ENCODE measurements at places on chromosomes 7 and 10. TPM values are rescaled to one million over a fixed set of nuclear protein-coding genes. Genes with fewer than 3 reads are reported as not detected.

The DPP6 gene
- not detected for total RNA-seq

DNA sequence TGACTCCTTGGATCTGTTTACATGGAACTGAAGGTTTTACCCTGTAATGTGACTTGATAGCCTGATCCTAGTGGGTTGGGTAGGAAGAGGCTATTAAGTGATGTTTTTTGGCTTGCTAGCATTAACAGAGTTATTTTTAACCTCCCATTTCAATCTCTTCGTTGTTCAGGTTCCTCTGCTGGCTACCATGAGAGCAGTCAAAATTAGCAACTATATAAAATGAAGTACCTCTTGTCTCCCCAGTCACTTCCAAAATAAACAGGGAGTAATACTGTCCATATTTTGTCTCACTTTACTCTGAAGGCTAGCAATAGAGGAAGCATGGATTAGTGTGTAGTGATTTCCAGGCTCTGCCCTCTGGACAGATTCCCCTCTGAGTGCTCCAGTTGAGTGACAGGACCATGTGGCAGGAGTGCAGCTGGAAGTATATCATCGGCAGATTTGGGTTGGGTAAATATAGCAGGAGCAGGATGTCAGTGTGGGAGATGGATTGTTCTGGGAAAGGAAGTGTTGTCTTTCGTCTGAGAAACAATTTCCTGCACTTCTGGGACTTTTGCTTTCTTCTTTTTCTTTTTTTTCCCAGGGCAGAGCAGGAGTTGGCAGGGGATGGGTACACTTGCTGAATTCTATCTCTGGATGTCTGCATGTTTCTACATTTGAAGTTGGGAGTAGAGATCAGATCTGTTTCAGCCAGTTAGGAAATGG is 35.2 kb downstream of the GBF1 start:
- H3K4me1 ChIP-seq, result peaks cover 60% of the 10 kb centered on the region
- peak overlapping the region; percentile 28 for H3K4me3 ChIP-seq
- H3K27me3 ChIP-seq, result no peaks in the 10 kb centered on the region
- peak overlapping the region; percentile 37 for H3K27ac ChIP-seq
- peaks cover 5% of the 10 kb centered on the region for H3K36me3 ChIP-seq
- no peak for DNase-seq

DNA sequence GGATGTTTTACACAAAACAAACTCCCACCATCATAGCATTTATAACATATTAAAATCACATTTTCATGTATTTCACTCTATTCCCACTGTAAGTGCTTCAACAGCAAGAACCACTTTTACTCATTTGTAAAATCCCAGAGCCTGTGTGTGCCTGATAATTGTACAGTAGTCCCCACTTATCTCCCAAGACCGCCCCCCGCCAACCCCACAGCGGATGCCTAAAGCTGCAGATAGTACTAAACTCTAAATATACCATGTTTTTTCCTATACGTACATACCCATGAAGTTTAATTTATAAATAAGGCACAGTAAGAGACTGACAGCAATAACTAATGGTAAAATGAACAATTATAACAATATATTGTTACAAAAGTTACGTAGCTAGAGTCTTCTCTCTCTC is 33.5 kb downstream of the EZH2 start:
- H3K27ac ChIP-seq, result no peak overlapping the region
- peaks cover 65% of the 10 kb centered on the region for H3K4me1 ChIP-seq
- no peaks in the 10 kb centered on the region for H3K27me3 ChIP-seq
- H3K36me3 ChIP-seq, result peaks cover 7% of the 10 kb centered on the region

The FAM25A gene
- total RNA-seq, result not detected

DNA sequence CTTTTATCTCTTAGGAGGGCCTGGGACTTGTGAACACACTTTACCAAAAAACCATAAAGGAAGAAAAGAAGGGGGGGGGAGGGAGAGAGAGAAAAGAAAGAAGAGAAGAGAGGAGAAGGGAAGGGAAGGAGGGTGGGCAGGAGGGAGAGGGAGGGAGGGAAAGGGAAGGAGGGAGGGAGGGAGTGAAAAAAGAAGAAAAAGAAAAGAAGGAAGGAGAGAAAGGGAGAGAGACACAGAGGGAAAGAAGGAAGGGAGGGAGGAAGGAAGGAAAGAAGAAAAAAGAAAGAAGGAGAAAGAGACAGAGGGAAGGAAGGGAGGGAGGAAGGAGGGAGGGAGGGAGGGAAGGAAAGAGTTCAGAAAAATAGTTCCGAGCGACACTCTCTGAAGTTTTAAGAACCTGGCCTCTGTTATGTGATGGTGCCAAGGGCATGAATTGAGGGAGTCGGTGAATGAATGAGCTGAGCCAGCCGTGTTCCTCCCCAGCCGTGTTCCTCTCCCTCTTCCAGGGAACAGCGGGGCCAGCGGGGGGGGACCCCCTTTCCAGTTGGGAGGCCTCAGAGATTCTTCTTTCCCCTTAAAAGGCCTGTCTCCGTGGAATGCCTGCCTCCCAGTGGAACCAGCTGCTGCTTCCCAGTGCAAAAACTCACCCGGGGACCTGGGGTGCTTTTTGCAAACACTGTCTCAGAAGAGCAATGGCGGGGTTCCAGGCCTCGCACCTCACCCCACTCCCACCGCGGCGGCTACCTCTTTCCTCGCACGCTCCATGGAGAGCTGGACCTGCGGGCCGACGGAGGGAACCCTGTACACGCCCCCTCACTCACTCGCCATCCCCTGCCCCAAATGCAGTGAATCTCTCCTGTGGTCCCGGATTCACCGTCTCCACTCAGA is 84.1 kb downstream of the FOXL3 start:
- no peak for DNase-seq
- H3K4me1 ChIP-seq, result no peaks in the 10 kb centered on the region
- no peaks in the 10 kb centered on the region for H3K36me3 ChIP-seq
- H3K27me3 ChIP-seq, result peaks cover 2% of the 10 kb centered on the region

The TMEM130 gene
- total RNA-seq, result 0.42 TPM

The GPR141 gene
- total RNA-seq, result not detected

GRCh38 chr7:6154542-6155404 is 117.7 kb downstream of the CYTH3 start:
- no peaks in the 10 kb centered on the region for H3K4me1 ChIP-seq
- no peak overlapping the region for H3K27ac ChIP-seq
- no peak overlapping the region for H3K4me3 ChIP-seq
- peaks cover 40% of the 10 kb centered on the region for H3K36me3 ChIP-seq
- H3K27me3 ChIP-seq, result no peaks in the 10 kb centered on the region
- DNase-seq, result no peak

DNA sequence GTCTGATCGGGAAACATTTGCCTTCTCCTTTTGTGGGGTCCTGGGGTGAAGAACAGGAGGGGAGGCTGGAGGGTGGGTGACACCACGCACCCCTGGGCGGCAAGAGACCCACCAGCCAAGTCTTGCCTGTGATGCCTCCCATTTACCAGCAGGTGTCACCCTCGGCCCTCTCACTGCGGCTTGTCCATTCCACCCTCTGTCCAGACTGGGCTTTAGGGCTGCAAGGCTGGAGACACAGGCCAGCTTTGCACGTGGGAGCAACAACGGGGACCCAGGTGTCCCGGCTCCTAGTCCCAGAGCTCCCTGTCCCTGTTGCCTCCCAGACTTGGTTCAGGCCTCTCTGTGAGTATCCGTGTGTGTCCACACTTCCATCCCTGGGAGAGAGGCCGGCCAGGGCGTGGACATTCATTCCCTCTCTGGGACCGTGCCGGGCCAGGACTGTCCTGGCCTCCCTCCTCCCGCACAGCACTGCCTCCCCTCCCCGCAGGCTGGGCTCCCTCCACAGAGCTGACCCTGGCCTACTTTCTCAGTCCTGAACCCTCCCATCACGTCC is 36.2 kb upstream of the GTF2IRD1 start:
- no peak overlapping the region for H3K27ac ChIP-seq
- DNase-seq, result peak; percentile 26
- no peaks in the 10 kb centered on the region for H3K4me1 ChIP-seq
- H3K27me3 ChIP-seq, result peaks cover 6% of the 10 kb centered on the region
- no peak overlapping the region for H3K4me3 ChIP-seq
- no peaks in the 10 kb centered on the region for H3K36me3 ChIP-seq

The AKR1C8 gene
- total RNA-seq, result 0.22 TPM

DNA sequence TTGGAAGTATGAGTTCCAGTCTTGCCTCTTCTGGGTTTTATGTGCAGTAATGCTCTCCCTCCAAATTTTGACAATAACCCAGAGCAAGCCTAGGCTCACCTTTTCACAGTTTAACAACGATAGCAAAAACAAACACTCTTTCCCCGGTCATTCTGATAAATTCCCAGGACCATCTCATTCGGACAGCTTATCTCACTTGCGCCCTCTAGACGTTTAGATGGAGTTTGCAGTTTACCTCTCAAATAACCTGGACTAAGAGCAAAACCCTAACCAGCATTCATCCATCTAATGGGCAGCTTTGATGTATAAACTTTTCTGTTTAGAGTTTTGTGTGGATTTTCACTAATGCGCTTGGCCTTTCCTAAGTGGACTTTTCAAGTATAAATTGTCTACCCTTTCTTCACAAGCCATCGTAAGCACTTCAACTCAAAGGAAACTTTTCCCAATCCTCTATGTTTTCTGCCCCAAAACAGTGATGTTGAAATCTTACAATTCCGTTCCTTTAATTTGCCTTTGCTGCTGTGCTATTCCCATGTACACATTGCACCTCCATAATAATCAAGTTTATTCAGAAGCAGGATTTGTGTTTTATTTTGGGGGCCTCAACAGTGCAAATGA is 114.9 kb downstream of the HDAC9 start:
- no peaks in the 10 kb centered on the region for H3K4me1 ChIP-seq
- H3K27me3 ChIP-seq, result no peaks in the 10 kb centered on the region
- no peak for DNase-seq
- no peaks in the 10 kb centered on the region for H3K36me3 ChIP-seq
- no peak overlapping the region for H3K4me3 ChIP-seq

GRCh38 chr7:99380032-99380822 is 5.7 kb downstream of the ARPC1B start:
- DNase-seq, result peak; percentile 26
- H3K4me3 ChIP-seq, result peak overlapping the region; percentile 86
- no peaks in the 10 kb centered on the region for H3K27me3 ChIP-seq
- peaks cover 31% of the 10 kb centered on the region for H3K36me3 ChIP-seq

DNA sequence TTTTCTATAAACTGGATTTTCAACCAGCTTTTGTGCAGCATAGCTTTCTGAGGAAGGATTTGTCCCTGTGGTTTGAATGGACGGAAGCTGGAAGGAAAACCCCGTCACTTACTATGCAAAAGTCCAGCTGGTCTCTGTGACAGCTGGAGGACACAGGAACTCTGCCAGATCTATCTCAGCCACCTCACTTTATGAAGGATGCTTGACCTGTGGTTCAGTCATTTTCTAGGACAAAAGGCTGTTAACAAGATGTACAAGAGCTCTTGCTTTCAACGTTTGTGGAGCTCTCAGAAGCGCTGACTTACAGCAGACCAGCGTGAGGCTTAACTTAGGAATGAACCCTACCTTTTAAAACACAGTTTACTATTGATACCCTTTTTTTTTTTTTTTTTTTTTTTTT is 90.8 kb downstream of the CREM start:
- no peak overlapping the region for H3K4me3 ChIP-seq
- peaks cover 8% of the 10 kb centered on the region for H3K36me3 ChIP-seq
- DNase-seq, result no peak
- peak overlapping the region; percentile 95 for H3K27ac ChIP-seq

The FBXL13 gene
- 0.54 TPM for total RNA-seq

The GLI3 gene
- not detected for total RNA-seq
